H7 (cell line): ENCODE measurements at places on chromosomes 16 and 17. TPM values are rescaled to one million over a fixed set of nuclear protein-coding genes. Genes with fewer than 3 reads are reported as not detected.

GRCh38 chr17:65896889-65897288 lies 295.0 kb downstream of the CEP112 start:
- DNase-seq: no peak

DNA sequence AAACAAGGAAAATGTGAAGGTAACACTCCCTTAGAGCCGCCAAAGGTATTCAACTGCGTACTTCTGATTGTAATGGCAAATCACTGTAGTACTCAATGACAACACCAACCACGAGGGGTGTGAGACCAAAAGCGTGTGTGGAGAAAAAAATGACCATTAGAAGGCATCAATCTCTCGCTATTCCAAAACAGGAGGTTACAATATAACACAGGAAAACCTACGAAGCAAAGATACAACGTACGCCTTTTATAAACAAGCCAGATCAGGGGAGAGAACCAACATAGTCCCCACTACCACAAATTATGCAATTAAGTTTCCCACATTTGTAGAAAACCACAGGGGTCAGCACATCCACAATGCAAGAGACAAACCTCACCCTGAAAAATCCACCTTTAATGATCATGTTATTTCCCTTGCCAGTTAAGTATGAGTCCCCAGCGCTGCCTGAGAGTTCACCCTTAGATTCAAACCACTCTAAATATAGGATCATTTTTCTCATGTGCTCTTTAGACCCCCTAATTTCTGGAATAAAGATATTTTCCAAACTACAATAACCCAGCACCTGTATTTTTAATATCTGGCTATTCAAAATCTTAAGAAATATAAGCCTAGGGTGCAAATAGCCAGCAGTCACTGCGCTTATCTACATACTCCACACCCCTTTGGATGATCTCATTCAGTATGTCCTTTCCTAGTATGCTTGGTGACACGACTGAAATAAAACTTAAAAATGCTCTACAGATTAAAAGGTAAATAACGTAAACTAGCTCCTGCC lies 12.4 kb downstream of the TEX14 start:
- no peak for DNase-seq

GRCh38 chr17:47708864-47709541 lies 15.0 kb downstream of the TBKBP1 start:
- DNase-seq: no peak

- peak; percentile 59 for DNase-seq
Measured at GRCh38 chr16:66910175-66910940, 8.3 kb downstream of the CDH16 start.

MPV17L gene
- total RNA-seq: 1.5 and 1.7 TPM in 2 replicates

RUNDC3A gene
- total RNA-seq: 5.1 and 5.7 TPM in 2 replicates

ABCC12 gene
- not detected in 2 replicates for total RNA-seq

GOT2 gene
- 138 and 144 TPM in 2 replicates for total RNA-seq
